Inflammatory macrophage treated with lipopolysaccharide for 4 hours (primary cell): ENCODE measurements at places on chromosomes 1 and 21.

GRCh38 chr1:15090373-15090772 lies 63.2 kb upstream of the TMEM51 start:
- no peak for DNase-seq

DNA sequence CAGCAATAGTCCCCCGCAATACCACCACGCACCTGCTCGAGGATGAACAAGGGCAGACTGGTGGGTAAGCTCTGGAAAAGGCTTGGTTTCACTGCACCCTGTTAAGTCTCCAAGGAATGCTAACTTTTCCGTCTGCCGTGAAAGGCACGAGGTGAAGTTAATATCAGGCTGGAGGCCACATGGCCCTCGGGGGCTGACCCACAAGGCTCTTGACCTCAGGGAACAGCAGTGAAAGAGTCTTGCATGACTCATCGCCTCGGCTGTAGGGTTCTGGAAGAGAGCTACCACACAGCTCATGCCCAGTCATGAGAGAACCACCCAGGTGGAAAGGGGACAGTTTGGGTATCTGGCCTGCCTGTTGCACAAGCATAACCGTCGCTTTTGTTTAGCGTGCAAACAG lies 24.7 kb downstream of the SCCPDH start:
- DNase-seq = no peak

DNA sequence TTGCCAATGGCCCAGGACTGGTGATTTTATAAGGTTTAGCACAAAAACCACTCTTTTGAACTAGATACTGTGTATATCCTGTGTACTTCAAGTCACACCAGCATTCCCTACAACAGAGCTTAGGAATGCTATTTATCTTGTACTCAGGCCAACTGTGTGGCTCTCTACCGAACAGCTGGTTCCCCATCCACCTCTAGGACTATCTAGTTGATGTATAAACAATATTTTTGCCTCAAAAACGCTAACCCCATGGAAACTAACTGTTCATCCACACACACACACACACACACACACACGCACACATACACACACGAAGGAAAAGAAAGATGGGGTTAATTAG lies 28.7 kb upstream of the SLC45A3 start:
- no peak for DNase-seq

GRCh38 chr1:98119796-98120195 lies 199.0 kb upstream of the DPYD start:
- DNase-seq = no peak

GRCh38 chr1:235763962-235764361 lies 102.7 kb downstream of the LYST start:
- DNase-seq = peak; percentile 41

GRCh38 chr1:25700626-25701025 lies 84.0 kb downstream of the MAN1C1 start:
- no peak for DNase-seq

DNA sequence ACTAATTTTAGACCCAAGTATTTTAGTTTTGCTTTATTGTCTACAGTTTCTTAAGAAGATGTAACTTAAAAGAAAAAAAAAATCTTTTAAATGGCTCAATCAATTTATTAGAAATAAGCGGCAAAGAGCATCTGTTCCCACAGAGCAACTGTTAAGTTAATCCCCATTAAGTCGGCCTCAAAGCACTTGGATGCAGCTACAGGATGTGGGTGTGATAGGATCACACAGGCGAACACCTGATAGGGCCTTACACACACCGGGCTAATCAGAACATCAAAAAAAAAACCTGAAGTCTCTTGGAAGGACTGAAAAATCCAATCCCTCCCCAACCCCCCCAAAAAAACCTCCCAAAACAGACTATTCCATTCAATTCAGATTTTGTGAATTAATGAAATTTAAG lies 23.0 kb downstream of the APP start:
- no peak for DNase-seq

DNA sequence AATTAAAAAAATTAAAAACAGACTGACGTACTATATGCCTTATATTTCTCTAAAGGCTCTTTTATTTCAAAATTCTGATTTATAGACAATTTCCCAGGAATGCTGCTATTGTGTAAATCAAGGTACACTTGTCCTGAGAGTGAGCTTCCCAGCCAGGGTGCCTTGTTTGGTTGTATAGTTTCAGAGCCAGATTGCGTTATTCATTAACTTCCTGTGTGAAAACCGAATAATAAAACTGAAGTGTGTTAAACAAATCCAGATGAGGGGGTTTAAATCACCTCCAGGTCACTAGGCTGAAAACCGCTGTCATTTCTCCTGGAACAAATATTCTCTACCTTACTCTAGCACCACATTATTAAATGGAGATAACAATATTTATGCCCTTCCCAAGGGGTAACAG lies 68.7 kb downstream of the LMX1A start:
- DNase-seq = no peak

- DNase-seq = no peak
Observed at GRCh38 chr1:18198260-18198659, 90.7 kb downstream of the IGSF21 start.

DNA sequence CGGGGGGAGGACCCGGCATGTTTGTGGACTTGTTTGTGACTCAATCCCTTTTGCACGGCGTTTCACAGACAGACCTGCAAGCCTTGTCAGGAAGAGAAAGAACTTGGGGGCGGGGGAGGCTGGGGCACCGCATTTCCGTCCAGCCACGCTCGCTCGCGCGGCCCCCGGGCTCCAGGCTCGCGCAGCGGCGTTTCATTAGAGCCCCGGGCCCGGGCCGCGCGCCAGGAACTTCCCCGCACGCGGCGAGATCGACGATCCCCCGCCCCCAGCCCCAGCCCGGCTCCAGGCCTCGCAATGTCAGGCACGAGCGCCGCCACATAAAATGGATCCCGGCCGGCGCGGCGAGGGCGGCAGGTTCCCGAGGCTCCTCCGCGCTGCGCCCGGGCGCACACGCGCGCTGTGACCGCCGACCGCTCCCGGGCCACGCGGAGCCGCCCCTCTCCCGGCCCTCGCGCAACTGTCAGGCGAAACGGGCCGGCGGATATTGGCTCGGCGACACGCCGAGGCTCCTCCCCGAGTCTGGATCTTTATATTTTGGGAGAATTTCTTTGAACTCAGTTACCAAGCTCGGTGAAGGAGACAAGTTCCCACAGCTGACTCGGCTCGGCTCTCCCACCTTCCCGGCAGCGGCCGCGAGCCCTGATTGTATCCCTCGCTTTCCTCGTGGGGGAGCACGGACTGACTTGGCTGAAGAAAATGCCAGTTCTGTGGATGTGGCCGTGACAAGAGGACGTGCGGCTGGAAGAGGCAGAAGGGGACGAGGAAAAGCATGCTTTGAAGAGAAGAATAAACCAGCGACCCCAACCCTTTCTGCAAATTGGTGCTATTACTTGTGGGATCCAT lies at the start of gene KIF26B:
Gene KIF26B (plus strand): TSS at position 557 of the 843 bp plus-strand sequence. CDS start 440 bp downstream, outside the sequence.
- DNase-seq = peak; percentile 7

DNA sequence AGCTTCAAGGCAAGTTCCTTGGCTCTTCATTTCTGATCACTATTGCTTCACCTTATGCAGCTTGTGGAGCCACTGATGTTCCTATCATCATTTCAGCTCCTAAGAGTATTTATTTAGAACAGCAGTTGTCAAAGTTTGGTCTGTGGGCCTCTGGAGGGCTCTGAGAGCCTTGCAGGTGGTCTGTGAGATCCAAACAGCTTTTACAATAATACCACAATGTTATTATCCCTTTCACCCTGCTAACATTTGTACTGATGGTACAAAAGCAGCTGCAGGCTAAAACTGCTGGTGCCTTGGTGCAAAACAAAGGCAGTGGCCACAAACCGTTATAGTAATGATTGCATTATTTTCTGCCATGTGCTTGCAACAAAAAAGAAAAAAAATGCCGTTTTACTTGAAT lies 33.8 kb downstream of the PATJ start:
- no peak for DNase-seq

- no peak for DNase-seq
Observed at GRCh38 chr21:42782723-42783242, 96.6 kb downstream of the WDR4 start.

- no peak for DNase-seq
Observed at GRCh38 chr21:37437376-37438080, 71.0 kb downstream of the DYRK1A start.
